ENCODE measurements at places on chromosomes 2 and 18.

DNA sequence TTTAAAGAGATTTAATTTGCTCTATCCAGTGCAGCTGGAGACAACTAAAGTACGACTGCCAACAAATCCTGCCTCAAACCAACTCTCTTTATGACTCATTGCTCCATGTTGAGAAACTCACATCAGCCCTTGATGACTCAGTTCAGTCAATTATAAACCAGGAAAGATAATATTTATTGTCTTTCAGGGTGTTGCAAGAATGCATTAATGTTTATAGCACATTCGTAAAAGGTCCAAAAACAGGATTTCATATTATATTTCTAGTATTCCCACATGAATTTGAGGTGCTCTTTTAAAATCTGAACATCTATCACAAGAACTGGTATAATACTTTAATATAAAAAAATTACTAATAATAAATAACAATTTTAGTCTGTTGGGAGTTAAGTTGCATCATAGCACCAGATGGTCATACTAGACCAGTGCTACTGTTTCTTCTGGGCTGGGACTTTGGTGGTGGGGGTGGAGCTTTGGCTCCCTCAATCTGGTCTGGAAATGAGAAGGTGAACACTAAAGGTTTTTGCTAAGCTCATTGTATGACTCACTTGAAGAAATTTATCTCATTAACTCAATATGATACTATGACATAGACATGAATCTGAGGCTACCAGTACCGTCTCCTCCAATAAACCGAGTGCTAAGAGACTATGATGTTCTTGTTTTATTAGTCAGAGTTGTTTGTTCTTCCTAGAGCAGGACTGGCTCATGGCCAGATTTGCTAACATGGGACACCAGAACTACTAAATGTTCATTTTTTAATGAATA is 26.6 kb upstream of the MAP3K20 start:
- DNase-seq = peak; percentile 95

- DNase-seq = no peak
Observed at GRCh38 chr2:17035010-17035409, 369.4 kb upstream of the CYRIA start.

GRCh38 chr2:9137379-9138150 is 69.0 kb upstream of the ASAP2 start:
- peak; percentile 14 for DNase-seq

- DNase-seq = no peak
Observed at GRCh38 chr18:77201506-77201905, 48.1 kb upstream of the GALR1 start.

DNA sequence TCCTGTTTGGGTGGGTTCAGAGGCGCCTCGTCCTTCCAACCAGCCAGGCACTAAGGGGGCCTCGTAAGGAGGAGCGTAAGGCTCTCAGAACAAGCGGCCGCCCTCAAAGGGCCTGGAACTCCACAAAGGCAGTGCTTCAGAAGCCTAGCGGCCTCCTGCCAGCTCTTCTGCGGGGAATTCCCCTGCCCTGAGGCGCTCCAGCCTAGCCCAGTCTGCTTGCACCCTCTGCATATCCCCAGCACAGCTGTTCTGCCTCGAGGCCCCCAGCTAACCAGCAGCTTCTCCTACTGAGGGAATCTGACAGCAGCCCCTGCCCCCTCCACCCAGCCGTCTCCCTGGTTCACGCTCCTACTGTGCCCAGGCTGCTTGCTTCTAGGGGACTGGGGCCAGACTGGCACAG is 265.9 kb downstream of the TFCP2L1 start:
- peak; percentile 29 for DNase-seq

DNA sequence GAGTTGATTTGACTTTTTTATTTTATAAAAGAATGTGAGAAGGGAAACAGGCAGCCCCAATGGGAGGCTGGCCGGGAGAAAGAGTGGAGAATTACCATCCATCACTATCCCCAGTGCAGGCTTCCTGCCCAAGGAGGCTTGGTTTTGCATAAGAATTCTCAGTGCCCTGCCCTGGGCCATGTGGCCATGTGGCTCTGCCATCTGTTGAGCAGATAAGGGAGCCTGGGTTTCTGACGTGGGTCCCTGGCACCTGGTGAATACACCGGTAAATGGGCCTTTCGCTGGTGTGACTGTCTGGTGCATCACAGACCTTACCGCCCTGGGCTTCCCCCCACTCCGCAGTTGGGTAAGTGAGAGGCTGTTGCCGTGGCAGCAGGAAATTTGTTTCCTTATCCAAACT is 54.5 kb upstream of the TMEM163 start:
- peak; percentile 11 for DNase-seq

GRCh38 chr2:50401772-50402653 is 629.9 kb downstream of the NRXN1 start:
- peak; percentile 23 for DNase-seq

DNA sequence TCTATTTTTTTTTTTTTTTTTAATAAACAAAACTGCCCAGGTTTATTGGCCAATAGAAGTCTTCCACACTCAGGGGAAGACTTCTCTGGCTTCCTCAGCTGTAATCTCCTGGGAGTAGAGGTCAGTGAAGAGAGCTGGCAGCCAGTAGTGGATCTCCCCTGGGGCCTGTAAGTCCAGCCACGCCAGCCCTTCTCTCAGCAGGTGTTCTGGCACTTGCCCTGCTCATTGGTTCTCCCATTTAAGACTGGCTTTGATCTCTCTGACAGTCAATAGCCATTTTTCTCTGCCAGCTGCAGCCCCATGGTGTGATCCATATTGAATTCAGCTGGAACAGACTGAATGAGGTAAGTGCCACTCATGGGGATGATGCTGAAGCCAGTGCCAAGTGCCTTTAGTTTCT is 170.6 kb upstream of the SPHKAP start:
- no peak for DNase-seq

GRCh38 chr2:188523919-188524318 is 232.2 kb downstream of the GULP1 start:
- no peak for DNase-seq

DNA sequence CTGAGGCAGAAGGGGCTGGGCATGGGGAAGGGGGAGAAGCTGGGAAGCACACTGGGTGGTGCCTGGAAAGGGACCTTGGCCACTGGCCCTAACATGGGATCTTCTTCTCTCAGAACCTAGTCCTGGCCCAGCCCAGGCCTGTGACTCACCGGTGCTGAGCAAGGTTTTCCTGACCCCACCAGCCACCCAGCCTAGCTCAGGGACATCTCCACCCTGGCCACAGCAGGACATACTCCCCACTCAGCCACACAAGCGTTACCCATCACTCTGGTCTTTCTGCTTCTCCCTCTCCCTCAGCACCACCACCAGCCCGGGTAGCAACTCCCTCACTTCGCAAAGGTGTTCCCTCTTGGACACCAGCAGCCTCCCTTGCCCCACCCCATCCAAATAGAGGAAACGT is 22.8 kb downstream of the TNS1 start:
- DNase-seq = no peak

DNA sequence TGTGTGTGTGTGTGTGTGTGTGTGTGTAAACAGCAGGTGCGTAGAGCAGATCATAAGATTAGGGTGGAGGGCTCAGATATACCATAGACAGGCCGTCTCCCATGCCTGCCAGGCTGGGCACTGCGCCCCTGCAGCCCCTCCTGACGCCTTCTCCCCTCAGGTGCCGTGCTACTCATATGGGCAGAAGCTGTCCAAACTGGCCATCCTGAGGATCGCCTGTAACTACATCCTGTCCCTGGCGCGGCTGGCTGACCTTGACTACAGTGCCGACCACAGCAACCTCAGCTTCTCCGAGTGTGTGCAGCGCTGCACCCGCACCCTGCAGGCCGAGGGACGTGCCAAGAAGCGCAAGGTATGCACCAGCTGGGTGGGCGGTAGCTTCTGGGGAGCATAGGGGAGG is 10.0 kb downstream of the ATOH8 start:
- no peak for DNase-seq

DNA sequence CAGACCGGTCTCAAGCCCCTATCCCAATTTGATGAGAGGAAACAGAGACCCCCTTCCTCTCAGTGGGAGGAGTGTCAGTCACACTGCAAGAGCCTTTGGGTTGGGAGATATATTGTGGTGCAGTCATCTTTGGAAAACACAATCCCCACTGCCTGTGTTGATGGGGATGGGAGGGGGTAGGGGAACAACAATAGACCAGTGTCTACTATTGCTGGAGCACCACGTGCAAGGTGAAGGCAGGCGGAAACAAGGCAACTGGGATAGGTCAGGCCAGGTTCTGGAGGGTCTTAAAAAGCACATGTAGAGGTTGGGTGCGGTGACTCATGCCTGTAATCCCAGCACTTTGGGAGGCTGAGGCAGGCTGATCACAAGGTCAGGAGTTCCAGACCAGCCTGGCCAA is 127.9 kb downstream of the ZFP36L2 start:
- DNase-seq = no peak

GRCh38 chr2:180150606-180151005 is 143.5 kb upstream of the CWC22 start:
- no peak for DNase-seq

DNA sequence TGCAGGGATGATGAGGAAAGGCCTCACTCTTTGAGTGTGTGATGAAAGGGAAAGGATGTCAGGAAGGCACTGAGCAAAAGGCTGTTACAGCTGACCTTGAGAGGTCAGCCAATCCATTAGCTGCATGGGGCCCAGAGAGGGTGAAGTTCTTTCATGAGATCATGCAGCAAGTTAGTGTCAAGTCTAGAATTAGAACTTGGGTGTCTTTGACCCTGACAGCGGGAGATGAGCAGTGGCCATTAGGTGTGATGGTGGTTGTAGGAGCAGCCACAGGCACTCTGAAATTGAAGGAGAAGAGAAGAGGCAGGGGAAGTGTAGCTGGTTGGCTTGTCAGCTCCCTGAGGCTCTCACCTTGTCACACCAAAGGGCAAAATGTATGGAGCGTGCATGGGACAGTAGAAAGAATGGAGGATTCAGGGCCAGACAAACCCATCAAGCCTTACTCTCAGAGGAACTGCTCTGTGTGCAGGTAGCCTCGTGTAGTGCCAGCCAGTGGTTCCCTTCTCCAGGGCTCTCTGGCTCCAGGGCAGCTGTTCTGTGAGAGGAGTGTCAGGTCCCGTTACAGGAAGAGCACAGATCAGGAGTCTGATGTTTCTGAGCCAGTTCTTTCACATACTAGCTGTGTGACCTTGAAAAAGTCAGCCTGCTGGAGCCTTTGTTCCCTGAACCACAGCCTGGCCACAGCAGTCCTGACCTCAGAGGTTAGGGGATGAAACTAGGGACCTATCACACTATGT is 35.9 kb downstream of the MAP4K4 start:
- DNase-seq = no peak
